ENCODE measurements at places on chromosomes 6 and 20.

GRCh38 chr20:51579137-51579536 lies 36.6 kb upstream of the NFATC2 start:
- no peak for DNase-seq

GRCh38 chr20:63191400-63191799 lies 24.5 kb downstream of the YTHDF1 start:
- no peak for DNase-seq

DNA sequence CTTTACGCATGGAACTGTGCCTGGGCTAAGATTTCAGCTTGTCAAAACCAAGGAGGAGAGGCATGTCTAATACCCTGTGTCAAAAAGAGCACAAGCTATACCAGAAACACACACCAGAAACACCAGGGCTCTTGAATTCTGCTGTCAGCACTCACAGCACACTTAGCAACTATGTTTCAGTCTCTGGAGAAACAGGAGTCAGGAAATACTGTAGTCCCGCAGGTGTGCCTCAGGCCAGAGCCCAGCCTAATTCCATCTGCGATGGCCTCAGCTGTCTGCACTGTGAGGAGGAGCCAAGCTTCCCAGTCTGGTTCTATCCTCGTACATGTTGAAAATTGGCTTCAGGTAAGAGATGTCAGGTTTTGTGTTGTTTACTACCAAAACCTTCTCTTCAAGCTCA lies 31.6 kb downstream of the MTRES1 start:
- no peak for DNase-seq

- no peak for DNase-seq
Observed at GRCh38 chr6:100188754-100189153, 194.7 kb upstream of the MCHR2 start.

DNA sequence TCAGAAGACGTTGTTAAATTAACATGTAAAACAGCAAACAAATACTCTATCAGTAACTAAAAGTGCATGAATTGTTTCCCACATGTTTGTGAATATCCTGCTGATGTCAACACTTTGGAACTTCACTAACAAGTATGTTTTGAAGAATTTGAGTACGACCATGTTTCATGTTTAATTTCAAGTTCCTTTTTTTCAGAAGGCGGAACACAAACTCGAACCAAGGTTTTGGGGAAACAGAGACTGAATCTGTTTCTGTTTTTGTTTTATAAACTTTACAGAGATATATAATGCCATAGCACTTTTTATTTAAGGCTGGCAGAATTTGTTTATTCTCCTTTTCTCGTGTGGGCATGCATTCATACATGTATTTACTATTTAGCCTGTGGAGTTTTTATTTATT lies 509.3 kb upstream of the CITED2 start:
- DNase-seq: no peak

- no peak for DNase-seq
Observed at GRCh38 chr6:135568379-135568778, 70.8 kb upstream of the AHI1 start.

- DNase-seq: no peak
Observed at GRCh38 chr6:157647261-157647915, 175.7 kb upstream of the SNX9 start.

DNA sequence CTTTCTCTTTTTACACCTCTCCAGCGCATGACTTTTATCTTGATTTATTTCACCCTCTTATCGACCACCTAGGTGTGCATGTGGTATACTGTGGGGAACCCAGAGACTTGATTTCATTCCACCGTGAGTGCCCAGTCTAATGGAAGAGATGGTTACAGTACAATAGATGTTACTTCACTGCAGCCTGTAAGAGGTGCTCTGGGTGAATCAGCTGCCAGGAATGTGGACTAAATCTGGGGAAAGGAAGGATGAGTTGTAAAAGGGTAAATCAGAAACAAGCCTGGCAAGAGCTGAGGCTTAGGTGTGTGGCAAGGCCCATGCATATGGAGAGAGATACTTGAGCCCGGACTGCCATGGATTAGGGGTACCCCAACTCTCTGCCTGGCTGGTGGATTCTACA lies 7.4 kb downstream of the STK35 start:
- no peak for DNase-seq

DNA sequence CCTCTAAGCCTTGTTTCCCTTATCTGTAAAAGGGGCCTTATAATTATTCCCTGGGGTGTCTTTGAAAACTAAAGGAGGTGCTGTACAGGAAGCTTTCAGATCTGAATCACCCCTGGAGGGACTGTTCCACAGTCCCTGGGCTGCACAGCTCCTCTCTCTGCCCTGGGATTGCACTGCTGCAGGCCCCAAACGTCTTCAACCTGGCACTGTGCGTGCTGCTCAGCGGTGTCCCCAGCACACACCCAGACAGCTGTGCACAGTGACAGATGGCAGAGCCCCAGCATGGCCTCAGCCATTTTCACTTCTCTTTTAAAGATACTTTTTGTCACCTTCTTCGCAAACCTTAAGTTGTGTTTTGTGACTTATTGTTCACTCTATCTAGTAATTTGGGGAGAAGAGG lies 50.7 kb upstream of the INSM1 start:
- DNase-seq: no peak

GRCh38 chr6:105493736-105494135 lies 90.9 kb upstream of the PREP start:
- no peak for DNase-seq

- no peak for DNase-seq
Observed at GRCh38 chr20:35515949-35516645, 13.4 kb downstream of the C20orf173 start.

GRCh38 chr20:61443443-61444126 lies 191.5 kb downstream of the CDH4 start:
- DNase-seq: no peak

GRCh38 chr20:2204021-2204420 lies 91.8 kb upstream of the TGM3 start:
- no peak for DNase-seq

GRCh38 chr6:72212686-72213085 lies 326.3 kb downstream of the RIMS1 start:
- no peak for DNase-seq

- DNase-seq: no peak
Observed at GRCh38 chr20:24328901-24329300, 140.5 kb upstream of the SYNDIG1 start.

DNA sequence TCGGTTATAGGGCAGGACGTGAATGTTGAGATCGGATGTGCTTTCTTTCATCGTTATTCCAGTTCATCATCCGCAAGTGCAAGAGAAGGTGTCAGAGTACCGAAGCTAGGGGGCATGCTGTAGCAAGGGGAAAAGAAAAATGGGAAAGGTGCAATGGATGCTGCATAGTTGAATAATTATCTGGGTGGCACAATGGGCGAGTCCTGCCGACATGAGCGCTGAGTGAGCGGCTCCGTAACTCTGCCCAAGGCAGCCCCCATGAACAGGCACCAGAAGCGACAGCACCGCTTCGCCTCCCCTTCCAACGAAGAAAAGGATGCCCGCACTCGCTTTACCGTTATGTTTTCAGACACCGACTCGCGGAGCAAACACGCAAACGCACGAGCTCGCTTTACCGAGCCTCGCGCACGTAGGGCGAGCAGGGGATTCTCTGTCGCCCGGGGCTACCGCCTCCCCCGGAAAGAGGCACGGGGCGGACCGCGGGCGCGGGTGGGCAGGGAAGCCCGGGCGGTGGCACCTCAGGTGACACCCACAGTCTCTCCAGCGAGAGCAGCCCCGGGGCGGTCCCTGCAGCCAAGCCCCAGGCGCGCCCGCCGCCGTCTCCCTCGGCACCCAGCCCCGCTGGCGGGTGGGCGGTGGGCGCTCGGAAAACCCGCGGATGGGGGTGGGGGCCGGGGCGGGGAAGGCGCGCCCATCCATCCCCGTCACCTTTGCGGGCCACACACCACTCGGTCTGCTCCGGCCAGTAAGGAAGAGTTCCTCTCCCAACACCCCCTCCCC lies 654 bp downstream of the WASF1 start:
- DNase-seq: no peak

GRCh38 chr6:148873868-148874267 lies 127.0 kb downstream of the UST start:
- DNase-seq: no peak

DNA sequence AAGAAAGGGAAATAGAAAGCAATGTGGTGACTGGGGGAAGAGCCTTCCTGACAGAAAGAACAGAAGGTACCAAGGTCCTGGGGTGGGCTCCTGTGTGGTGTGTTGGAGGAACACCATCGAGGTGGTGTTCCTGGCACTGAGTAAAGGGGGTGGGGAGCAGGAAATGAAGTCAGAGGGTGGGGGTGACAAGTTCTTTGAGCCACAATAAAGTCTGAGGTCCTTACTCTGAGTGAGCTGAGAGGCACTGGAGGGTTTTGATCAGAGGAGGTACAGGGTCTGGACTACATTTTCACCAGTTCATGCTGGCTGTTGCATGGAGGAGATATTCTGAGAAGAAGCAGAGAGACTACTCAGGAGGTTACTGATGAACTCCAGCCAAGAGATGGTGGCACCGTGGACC lies 198.2 kb downstream of the GMPR start:
- no peak for DNase-seq

- DNase-seq: no peak
Observed at GRCh38 chr6:74284284-74284683, 588.3 kb downstream of the CD109 start.

DNA sequence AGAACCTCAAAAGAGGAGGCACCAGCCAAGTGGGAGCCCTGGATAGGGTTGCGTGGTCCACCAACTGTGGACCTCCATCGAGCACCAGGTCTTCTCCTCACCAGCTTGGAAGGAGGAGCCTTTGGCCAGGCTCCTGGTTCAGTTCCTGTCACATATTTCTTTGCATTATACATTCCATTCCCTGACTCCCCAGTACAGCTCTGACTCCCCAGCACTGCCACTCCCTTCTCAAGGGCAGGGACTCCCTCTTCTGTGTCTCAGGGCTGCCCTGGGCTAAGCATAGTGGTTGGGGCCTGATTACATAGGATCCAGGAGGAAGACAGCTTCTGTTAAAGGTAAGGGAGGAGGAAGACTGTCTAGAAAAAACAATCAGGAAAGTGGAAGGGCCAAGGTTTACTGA lies 91.1 kb downstream of the MRPL14 start:
- DNase-seq: no peak

GRCh38 chr6:16681260-16681873 lies 79.9 kb downstream of the ATXN1 start:
- DNase-seq: no peak

- DNase-seq: peak; percentile 41
Observed at GRCh38 chr20:31608251-31608945, 3.3 kb downstream of the ID1 start.

DNA sequence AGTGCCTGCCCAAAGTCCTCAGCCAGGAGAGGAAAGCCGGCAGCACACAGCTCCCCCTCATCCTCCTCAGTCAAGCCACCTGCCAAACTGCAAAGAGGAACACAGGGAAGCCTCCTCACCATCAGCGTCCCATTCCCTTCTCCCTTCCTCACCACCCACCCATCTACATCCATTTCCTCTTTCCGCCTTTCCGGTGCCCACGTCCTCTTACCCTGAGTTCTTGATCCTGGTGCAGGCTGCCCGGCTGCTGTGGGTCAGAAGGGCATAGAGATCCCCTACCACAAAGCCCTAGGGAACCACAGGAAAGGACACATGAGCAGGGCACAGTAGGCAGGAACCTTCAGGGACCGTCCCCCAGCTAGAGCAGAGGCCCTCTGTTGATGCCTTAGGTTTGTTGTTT lies 6.0 kb downstream of the GNMT start:
- DNase-seq: no peak

- DNase-seq: no peak
Observed at GRCh38 chr20:16451001-16451400, 122.2 kb downstream of the KIF16B start.

DNA sequence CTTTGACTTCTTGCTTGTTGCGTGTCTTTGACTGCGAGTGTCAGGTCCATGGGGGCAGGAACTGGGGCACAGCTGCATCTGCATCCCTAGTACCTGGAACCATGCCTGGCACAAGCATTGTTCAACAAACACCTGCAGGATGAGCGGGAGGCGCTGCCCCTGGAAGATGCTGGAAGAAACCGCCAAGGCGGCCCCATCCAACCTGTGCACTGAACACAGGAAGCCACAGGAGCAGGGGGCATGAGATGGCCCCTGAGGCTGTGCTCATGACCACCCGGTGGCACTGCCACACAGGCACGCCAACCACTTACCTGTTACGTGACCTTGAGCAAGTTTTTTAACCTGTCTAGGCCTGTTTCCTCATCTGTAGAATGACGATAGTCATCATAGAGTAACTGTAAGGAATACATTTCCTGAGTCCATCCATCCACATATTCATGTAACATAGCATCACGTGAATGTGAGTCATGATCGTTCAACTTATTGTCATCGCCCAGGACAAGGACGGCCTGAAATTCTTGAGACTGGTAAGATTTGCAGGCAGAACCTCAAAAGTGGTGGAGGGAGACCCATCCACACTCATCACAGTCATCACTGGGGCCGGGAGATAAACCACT lies 374.2 kb downstream of the PREX1 start:
- DNase-seq: no peak

DNA sequence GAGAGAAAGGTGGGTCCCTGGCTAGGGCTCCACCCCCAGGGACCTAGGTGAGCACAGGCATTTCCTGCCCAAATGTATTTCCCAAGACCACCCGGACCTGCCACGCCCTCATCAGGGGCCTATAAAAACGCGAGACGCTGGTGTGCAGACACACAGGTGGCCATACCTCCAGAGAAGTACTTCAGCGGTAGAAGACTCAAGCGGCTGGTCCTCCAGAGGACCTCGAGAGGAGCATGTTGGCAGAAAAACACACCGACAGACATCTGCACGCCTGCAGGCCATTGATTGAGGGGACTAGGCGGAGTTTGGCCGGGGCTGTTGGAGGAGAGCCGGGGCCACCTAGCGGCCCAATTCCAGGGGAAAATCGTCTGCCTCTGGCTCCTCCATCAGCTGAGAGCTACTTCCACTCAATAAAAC lies 695.8 kb upstream of the MMS22L start:
- no peak for DNase-seq

DNA sequence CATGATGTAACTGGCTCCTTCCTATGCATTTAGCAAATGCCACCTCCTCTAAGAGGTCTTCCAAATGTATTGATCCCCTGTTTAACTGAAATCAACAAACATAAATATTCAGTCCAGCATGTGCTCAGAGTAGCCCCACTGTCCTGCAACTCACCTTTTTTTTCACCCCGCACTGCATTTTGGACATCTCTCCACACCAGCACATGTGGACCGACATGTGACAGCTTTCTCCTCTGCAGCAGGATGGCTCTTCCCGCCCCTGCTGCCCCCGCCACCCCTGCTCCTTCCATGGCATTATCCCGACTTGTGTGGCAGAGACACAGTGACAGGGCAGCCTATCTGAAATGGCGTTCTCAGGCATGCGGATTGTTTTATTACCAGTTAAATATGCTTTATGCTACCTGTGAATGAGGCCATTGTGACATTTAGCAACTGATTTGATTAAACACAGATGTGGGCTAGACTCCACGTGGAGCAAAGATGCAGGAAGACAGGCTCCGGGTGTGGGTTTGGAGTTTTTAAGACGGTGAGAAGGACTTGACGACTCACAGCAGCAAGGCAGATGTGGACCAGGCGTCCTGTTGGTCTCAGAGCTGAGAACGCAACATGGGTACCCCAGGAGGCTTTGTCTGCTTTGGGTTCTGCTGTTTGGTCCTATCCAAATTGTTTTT lies 161.2 kb downstream of the EYA2 start:
- no peak for DNase-seq

GRCh38 chr20:14685183-14685582 lies 347.8 kb upstream of the FLRT3 start:
- no peak for DNase-seq

Data from omental fat pad (tissue), 4 donors.